ENCODE measurements at places on chromosomes 6 and 20.

DNA sequence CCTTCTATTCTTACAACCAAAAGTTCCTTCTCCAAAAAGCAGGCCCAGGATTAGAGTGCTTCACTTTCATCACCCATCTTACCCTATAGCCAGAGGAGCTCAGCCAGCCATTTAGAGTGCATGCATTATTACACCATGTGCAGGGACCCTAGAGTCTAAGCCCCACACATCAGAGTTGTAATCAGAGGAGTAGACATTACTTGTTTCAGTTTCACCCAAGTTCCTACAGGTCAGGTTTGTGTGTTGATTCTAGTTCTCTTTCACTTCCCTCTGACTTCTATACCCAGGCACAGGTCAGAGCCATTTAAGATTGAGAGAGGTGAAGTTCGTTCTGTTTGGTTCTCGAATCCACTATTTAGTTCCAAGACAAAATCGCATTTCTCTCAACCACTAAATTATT, 16.3 kb upstream of the ARFGEF3 start:
- DNase-seq, result no peak

GRCh38 chr20:57291003-57291402, 24.6 kb upstream of the BMP7 start:
- DNase-seq, result no peak

- no peak for DNase-seq
Measured at GRCh38 chr6:125797886-125798444, 7.2 kb downstream of the NCOA7 start.

DNA sequence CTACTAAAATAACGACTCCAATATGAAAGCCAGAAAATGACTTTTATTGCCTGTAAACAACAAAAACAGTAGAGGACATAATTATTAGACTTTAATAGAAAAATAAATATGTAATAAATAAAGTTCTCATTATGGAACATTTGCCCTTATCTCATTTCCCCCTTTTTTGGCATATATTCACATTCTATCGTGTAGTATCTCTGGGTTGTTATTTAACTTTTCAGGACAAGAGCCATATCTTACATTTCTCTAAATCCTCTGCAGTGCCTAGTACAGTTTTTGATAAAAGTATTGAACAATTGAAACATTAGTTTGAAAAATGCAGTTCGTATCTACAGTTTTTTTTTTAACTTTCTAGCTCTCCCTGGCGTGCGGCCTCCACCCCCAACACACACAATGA, 442.0 kb upstream of the SOX4 start:
- no peak for DNase-seq

GRCh38 chr20:50987493-50988210, 29.0 kb downstream of the MOCS3 start:
- no peak for DNase-seq

GRCh38 chr6:28239636-28240035, 12.4 kb downstream of the ZKSCAN4 start:
- no peak for DNase-seq

DNA sequence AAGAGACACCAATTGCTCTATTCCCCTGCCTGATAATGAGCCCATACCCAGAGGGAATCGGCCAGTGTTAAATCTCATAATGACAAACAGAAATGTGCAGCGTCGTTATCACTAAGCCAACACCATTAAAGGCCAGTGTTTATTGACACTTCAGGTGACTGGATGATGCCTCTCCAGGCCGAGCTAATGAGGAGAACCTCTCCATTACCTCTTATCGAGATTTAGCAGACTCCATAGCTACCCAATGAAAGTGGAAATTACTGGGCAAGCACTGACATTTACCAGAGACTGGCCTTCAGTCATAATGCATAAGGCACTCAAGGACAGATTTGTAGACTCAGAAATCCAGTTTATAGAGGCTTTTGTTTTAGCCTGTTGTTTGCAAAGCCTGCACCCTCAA, 669.5 kb downstream of the MAFB start:
- no peak for DNase-seq

- DNase-seq, result no peak
Measured at GRCh38 chr6:170439366-170440361, 113.4 kb downstream of the PSMB1 start.

All from stimulated activated CD8-positive, alpha-beta memory T cell treated with anti-CD3 and anti-CD28 coated beads, Interleukin-15, amount 100 ng/mL, for 24 hours (primary cell).